ENCODE measurements at places on chromosomes 1 and 21.

DNA sequence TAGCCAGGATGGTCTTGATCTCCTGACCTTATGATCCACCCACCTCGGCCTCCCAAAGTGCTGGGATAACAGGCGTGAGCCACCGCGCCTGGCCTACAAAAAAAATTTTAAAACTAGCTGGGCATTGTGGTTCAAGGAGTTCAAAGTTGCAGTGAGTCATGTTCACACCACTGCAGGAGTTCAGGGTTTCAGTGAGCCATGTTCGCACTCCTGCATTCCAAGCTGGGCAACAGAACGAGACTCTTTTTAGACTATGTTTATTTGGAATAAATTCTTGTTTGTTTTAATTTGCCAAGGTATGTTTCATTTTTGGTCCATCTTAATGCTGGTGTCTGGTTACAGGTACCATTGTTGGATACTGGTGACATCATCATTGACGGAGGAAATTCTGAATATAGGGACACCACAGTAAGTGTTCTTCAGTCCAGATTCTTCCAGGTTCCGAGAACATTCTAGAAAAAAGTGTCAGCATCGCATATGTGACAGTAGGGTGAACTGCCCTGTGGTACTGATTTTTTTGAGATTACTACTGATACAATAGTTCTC is 3.9 kb downstream of the PGD start:
- DNase-seq: no peak

DNA sequence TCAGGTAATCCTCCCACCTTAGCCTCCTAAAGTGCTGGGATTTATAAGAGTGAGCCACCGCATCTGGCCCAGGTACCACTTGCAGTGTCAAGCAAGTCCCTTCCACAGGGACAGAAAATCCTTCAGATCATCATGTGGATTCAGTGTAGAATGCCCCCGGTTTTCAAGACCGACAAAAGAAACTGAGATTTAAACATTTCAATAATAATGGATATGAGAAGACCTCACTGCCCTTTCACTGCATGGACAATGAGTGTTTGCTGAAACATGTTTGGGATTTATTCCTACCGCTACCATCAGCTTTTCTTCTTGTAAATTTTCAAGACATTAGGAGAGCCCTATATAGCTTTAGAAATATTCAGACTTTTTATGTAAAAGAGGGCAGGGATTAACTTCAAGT is 41.5 kb downstream of the HTR6 start:
- DNase-seq: no peak

DNA sequence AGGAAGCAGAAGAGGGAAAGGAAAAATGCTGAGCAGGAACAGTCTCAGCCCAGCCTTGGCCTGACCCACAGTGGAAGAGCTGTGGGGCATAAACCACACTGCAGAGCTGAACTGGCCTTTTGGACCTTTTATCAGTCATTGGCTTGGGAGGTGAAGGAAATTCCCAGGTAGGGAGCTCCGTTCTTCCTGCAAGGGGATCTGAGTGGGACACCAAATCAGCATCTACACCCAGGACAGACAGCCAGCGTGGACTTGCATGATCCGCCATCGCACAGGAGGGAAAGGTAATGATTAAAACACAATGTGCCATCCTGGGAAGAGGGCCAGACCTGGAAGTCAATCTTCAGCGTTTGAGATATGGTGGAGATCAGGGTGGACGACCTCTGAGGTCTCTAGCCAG is 1.2 kb upstream of the MTFR1L start:
- no peak for DNase-seq

DNA sequence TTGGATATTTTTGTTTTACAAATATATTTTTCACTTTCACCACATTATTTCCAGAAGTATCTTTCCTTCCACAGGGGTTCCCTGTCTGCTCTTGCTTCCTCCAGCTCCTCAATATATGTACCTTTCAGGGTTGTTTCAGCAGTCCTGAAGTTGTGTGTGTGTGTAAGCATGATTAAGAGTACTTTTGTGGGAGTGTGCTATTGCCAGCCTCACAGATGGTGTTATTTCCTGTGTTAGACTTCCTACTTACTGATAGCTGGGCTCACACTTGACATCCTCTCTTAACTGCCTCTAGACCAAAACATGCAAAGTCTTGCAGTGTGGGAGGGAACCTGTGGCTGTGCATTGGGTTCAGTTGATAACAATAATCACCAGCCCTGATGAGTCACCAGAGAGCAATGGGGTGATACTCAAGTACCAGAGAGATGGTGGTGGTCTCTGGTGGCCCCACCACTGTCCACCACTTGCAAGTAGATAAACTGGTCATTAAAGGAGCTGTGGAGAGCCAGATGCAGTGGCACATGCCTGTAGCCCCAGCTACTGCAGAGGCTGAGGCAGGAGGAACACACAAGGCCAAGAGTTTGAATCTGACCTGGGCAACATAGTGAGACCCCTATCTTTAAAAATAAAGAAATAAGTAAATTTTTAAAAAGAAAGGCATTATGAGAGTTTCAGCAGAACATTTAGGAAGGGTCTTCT is 126.7 kb downstream of the NR5A2 start:
- peak; percentile 66 for DNase-seq

GRCh38 chr1:2398871-2399270 is 7.2 kb downstream of the RER1 start:
- no peak for DNase-seq

DNA sequence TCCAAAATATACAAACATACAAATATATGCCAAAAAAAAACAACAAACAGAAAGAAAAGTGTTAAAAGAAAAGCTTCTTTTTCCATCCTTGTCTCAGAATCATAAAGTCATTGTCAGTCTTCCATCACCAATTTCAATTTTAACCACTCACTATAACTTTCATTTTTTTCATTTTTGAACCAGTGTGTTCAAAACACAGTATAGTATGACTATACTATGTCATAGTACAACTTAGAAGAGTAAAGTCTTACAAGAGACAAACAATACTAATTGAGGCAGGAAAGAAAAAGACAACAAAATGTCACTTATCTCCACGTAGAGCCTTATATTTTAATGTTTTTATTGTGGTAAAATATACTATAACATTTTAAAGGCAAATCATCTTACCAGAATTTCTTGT is 7.6 kb downstream of the NSL1 start:
- DNase-seq: no peak

- no peak for DNase-seq
Measured at GRCh38 chr1:184292101-184292500, 94.7 kb upstream of the C1orf21 start.
